HuH-7.5 (cell line): ENCODE measurements at places on chromosomes 5 and 9.

- no peak for DNase-seq
These were observed 319.0 kb upstream of the NUDT12 start for GRCh38 chr5:103881560-103881959.

DNA sequence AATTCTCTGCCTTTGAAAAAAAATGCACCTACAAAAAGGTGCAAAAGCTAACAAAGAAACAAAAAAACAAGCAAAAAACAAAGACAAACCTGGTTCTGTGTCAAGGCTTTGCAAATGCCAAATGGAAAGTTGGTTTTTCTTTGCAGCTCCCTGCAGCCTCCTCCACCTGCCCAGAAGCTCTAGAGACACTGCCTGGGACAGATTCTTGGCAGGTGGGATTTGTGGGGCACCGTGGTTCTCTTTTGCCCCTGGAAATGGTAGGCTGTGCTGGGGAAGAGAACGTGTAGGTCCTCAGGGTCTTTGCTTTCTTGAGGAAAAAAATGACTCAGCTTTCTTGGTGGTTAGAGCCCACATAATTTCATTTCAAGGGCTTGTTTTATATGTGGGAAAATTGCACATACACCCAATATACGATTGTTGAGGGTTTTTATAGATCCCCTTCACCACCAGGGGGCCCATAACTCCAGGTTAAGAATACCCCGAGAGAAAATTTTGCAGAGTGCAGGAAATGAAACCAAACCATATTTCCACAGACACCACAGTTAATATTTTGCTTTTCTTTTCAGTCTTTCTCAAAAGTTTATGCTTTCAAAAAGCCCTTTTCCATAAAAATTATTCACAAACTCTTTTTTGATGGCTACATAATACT, 58.7 kb downstream of the NXNL2 start:
- DNase-seq, result peak; percentile 18

DNA sequence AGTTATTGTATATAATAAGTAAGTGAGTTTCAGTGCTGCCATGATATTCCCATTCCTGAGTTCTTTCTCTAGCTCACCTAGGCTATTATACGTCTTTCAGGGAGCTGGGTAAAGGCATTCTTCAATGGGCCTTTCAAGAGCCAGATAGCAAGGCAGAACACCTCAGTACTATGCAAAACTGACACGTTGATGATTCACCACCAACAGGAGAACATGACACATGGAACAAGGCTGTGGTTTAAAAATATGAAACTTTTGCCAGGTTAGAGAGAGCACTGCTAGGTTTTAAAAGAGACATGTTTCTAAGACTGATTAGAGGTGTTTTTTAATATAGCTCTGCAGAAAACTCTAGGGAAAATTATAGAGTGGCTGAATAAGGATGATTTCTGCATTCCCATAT, 95.9 kb downstream of the UGCG start:
- no peak for DNase-seq

DNA sequence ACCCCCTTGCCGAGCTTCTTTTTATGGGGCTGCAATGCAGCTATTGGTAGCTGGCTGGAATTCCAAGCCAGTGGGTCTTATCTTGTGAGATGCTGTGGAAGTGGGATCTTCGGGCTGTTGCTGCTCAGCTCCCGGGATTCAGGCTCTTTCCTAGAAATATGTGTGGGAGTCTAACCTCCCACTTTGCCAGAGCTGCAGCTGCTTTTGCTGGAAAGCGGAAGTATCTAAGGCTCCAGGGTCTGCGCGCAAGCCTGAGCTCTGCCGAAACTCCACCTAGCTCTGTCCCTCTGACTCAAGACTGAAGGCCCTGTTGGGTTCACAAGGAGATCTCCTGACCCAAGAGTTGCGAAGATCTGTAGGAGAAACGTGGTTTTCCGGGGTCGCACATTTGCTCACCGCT, 151.1 kb upstream of the ANKRD55 start:
- DNase-seq, result no peak

- peak; percentile 28 for DNase-seq
These were observed 27.2 kb downstream of the ATP6V0E1 start for GRCh38 chr5:173010547-173011464.

DNA sequence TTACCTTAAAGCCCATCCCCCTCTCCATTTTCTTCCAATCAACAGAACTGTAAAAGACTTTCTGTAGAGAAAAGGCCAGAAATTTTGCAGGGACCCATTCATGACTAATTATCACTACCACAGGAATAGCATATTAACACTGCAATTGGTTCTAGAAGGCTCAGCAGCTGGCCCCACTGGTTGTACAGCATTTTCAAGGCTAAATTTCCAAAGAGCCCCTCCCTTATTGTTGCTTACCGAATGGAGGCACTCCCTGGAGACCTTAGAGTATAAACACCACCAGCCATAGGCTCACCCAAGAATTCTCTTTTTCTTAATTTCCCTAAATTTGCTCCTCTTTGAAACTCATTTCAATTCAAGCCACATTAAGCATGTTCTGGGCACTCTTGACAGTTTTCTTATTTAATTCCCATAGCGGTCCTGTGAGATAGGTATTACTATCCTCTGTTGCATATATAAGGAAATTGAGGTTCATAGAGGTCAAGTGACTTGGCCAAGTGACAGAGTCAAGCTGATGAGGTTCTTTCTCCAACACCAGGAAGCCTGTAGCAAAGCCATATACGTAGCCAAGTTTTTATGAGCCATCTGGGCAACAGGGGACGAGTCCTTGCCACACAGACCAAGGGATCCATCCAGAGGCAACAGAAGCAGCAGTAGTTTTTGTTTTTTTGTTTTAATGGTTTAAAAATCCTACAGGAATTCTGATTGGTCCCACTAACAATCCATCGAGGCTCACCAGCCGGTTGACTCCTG, 83.9 kb upstream of the NR5A1 start:
- no peak for DNase-seq

- no peak for DNase-seq
These were observed 32.9 kb upstream of the TRIO start for GRCh38 chr5:14110196-14110595.

- no peak for DNase-seq
These were observed 28.8 kb downstream of the C5 start for GRCh38 chr9:121021301-121021700.

DNA sequence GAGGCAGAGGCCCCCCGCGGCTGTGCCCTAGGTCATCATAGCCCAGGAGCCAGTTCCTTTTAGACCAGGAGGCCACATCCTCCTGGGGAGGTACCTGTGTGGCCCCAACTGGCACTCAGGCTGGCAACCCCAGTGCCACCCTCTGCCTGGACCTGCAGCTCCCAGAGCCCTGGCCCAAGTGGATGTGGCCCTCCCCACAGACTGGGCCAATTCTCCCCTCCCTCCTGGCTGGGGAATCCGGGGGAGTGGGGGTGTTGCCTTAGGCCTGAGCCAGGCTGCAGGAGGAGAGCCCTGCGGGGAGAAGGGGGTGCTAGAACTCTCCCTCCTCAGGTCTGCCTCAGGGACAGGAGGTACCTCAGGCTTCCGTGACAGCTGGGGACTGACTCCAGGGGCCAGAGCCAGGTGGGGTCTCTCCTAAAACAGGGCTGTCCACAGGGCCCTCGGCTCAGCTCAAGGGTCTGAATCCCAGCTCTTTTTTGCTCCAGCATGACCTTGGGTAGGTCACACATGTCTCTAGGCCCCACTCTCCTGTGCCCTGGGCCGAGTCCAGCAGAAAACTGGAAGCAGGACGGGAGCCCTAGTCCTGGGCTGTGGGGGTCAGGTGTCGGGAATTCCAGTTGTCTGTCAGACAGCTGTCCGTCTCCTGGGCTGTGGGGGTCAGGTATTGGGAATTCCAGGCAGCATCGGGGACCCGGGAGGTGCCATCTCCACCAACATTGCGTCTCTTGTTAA, 9.6 kb downstream of the DNLZ start:
- no peak for DNase-seq

DNA sequence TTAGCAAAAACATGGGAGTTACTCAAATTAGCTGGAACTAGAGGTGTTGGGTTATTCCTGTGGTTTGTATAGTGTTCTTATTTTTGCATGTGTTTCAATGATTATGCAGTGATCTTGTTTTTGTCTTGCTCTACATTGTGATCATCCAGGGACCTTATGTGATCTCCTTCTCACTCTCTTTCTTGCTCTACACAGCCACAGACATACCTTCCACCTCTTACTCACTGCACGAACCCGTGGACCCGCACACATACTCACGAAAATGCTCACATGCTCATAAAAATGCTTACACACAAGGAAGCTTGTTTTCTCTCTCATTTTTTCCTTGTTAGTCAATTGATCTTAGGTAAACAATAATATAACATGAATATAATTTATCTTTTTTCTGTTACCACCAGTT, 187.1 kb downstream of the KDM4C start:
- DNase-seq, result no peak

- no peak for DNase-seq
These were observed 239.3 kb upstream of the GRIN3A start for GRCh38 chr9:101977614-101978210.

GRCh38 chr9:3807601-3808000, 281.8 kb upstream of the RFX3 start:
- no peak for DNase-seq
